ENCODE measurements at places on chromosomes 1 and 21.

DNA sequence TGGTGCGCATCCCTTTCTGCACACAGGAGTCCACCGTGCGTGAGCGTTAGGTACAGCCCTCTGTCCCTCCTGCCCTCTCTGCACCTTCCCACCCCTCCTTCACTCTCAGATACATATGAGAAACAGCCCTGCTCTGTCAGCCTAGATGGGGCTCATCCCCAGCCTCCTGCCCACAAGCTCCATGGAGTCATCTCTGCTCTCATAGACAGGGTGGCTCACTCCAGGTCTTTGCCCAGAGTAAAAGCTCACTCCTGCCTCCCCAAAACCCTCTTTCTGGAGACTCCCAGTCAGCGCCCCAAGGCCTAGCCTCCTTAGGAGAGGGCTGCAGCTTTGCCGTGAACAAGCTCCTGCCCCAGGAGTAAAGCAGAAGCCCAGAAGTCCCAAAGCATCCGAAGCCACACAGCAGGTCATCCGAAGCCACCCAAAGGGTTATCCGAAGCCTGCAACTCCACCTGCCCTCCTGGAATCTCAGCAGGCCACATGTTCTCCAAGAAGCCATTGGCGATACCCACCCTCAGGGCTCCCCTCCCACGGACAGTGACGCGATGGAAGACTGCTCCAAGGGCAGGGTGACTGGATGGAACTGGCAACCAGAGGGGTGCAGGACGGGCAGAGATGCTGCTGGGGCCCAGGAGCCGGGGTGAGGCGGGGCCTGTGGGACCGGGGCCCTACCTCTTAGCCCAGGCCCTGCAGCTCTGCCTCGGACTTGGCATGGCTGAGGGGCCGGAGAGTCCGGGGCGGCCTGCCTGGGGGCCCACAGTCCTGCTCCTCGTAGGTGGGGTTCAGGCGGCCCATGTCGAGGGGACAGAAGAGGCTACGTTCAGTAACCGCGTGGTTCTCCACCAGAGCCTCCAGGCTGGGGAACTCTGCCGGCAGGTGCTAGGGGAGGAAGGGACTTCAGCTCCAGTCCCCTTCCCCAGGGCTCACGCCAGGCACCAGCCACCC lies 3.6 kb upstream of the KIF17 start:
- DNase-seq = no peak

GRCh38 chr1:50139339-50140181 lies 30.8 kb downstream of the ELAVL4 start:
- DNase-seq = no peak

GRCh38 chr21:42685954-42686500 lies 32.6 kb downstream of the PDE9A start:
- no peak for DNase-seq

GRCh38 chr1:75472971-75473603 lies 137.8 kb downstream of the SLC44A5 start:
- DNase-seq = no peak

- DNase-seq = no peak
These were observed 205.1 kb upstream of the RUNX1 start for GRCh38 chr21:35254006-35254764.

DNA sequence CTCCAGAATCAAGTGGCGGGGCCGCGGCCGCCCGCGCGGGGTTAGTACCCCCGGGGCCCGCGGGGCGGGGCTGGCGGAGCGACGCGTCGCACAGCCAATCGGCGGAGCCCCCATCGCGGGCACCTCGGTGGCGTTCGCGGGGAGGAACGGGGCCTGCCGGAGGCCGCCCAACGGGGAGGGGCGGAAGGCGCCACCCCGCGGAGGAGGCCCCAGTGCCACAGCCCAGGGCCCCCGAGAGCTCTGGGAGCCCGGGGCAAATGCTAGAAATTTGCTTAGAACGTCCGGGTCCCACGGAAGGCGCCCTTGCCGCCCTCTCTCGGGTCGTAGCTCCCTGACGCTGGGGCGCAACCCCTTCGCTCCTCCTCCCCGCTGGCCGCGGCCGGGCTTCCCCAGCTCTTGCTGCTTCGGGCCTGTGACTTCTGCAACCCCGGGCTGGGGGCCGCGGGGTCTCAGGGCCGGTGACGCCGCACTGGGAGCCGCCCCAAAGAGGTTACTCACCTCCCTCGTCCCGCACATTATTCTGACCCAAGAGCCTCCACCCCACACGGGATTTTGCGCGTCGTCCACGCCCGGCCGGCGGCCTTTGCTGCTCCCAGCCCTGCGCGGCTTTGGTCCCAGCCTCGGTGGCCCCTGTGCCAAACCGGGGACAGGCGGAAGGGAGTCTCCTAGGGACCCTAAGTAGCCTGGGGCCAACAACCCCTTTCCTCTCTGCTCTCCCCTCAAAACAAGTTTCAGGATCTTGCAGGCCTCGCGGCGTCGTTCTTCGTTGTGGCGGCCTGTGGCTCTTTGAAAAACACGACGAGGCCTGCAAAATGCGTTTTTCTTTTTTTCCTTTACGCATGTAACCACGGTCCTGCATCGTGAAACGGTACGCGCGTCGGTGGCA lies at the start of gene RUNX3:
RUNX3 (minus strand) TSS at position 17 of the 886 bp plus-strand sequence. CDS start 408 bp downstream, outside the sequence.
- DNase-seq = peak; percentile 97

DNA sequence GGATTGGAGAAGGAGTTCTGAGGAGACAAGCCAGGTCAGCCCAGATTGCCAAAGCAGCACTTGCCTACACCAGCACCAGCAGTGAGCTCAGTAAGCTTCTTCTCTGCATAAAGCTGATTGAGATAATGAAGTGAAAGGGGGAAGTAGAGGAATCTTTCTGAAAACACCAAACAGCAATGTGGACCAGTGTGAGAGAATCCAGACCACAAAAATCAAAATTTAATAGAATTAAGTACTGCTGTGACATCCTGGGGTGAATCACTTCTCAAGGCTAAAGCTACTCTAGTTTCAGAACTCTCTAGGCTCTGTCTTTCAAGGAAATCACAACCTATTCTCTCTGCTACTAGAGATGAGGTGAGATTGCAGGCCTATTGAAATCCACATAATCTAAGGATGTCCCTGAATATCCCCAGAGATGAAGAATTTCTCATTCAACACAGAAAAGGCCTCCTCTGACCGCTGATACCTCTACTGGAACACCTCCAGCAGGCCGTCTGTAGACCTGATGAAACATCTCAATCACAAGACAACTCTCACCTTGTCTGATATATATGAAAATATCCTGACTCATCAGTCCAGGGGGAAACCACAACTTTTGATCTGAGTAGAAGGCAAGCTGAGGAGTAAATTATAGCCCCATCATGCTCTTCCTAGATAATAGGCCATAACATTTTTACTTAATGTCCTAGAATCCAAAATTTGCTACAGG lies at the start of gene FCRL4:
FCRL4 (minus strand) TSS at position 127 of the 709 bp plus-strand sequence. CDS start 141 bp downstream, outside the sequence.
- no peak for DNase-seq

- DNase-seq = peak; percentile 9
These were observed at the start of gene LIN28A for GRCh38 chr1:26410706-26411623. TSS of gene LIN28A (plus strand) at chr1:26410817. CDS start at chr1:26410892, 75 bp downstream.

All from stimulated activated naive CD8-positive, alpha-beta T cell treated with anti-CD3 and anti-CD28 coated beads, Interleukin-15, amount 100 ng/mL, for 72 hours (primary cell).